Right renal cortex interstitium (tissue), 3 donors: ENCODE measurements at places on chromosomes 4 and X. TPM values are rescaled to one million over a fixed set of nuclear protein-coding genes. Genes with fewer than 3 reads are reported as not detected.

GPC4 gene
- 22.5 TPM for polyA plus RNA-seq

COX18 gene
- 16.9 TPM for polyA plus RNA-seq

DRP2 gene
- 1.7 TPM for polyA plus RNA-seq

ARMCX1 gene
- polyA plus RNA-seq, result 50.5 TPM

MAGEC1 gene
- not detected for polyA plus RNA-seq

SYAP1 gene
- 26.9 TPM for polyA plus RNA-seq

BMPR1B gene
- 25.3 TPM for polyA plus RNA-seq

HAND2 gene
- polyA plus RNA-seq, result not detected

FAM47E gene
- 7.2 TPM for polyA plus RNA-seq

SMIM10 gene
- polyA plus RNA-seq, result 11.5 TPM

BEND2 gene
- polyA plus RNA-seq, result 0.03 TPM

FAT4 gene
- polyA plus RNA-seq, result 33.9 TPM

SATL1 gene
- polyA plus RNA-seq, result 0.65 TPM

BMX gene
- 0.31 TPM for polyA plus RNA-seq

TSPAN7 gene
- 55.8 TPM for polyA plus RNA-seq
